ENCODE measurements at places on chromosomes 1 and 21.

- DNase-seq = no peak
Measured at GRCh38 chr1:221335161-221336101, 406.5 kb downstream of the DUSP10 start.

DNA sequence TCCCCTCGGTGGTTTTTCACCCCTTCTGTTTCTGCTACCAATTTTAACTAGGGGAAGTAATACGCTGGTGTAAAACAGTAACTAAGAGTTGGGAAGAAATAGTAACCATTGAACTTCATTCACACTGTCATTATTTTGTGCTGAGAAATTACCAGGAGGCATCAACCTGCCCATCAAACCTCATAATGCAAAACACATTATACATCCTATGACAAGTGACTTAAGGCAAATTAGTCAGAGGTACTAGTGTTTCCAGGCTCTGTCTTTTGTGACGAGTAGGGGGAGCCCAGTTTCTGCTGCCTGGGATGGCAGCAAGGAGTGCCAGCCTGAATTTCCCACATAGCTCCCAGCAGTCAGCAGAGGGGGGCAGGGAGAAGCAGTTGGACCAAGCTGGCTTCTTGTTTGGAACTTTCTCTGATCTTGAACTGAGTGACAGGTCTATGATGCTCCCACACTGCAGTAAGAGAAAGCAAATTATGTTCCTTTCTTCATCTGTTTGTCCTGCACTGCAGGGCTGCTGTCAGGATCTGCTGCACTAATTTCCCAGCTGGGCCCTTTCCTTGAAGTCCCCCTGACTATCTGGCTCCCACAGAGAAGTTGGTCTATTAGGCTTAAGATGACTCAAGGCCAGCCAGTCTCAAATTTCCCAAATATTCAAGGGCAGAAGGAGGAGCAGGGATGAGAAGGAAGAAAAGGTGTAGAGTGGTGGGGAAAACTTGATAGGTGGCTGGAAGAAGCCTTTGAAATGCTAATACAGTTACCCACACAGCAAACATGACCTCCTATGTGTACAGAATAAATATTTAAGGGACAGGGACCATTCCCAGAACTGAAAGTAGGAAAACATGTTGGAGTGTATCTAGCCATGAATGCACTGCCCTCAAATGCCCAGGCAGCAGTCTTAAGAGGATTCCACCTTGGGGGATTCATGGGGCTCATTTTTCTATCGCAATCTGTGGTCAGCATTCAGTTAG is 322.8 kb downstream of the SEC16B start:
- no peak for DNase-seq

GRCh38 chr1:11746092-11746491 is 10.2 kb downstream of the AGTRAP start:
- DNase-seq = no peak

GRCh38 chr21:36926989-36927718 is 39.3 kb downstream of the HLCS start:
- DNase-seq = no peak

DNA sequence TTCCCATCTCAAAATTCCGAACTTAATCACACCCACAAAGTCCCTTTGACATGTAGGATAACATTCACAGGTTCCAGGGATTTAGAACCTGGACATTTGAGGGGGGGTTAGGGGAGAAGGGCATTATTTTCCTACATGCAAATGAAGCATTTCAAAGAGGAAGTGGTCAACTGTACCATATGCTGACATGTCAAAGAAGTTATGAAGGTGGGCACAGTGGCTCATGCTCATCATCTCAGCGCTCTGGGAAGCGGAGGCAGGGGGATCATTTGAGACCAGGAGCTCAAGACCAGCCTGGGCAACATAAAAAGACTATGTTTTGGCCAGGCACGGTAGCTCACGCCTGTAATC is 35.7 kb downstream of the PTP4A2 start:
- no peak for DNase-seq

- no peak for DNase-seq
Measured at GRCh38 chr1:91742848-91743292, 143.1 kb downstream of the TGFBR3 start.

- no peak for DNase-seq
Measured at GRCh38 chr1:159071970-159072582, 4.5 kb downstream of the AIM2 start.

- no peak for DNase-seq
Measured at GRCh38 chr21:44517175-44517899, 22.7 kb downstream of the KRTAP10-1 start.

DNA sequence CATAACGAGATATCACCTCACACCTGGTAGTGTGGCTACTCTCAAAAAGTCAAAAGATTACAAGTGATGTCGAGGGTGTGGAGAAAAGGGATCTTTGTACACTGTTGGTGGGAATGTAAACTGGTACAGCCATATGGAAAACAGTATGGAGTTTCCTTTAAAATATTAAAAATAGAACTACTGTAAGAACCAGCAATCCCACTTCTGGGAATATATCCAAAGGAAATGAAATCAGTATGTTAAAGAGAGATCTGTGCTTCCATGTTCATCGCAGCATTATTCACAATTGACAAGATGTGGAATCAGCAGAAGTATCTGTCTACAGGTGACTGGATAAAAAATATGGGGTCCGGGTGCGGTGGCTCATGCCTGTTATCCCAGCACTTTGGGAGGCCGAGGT is 7.6 kb upstream of the PIK3C2B start:
- DNase-seq = no peak

DNA sequence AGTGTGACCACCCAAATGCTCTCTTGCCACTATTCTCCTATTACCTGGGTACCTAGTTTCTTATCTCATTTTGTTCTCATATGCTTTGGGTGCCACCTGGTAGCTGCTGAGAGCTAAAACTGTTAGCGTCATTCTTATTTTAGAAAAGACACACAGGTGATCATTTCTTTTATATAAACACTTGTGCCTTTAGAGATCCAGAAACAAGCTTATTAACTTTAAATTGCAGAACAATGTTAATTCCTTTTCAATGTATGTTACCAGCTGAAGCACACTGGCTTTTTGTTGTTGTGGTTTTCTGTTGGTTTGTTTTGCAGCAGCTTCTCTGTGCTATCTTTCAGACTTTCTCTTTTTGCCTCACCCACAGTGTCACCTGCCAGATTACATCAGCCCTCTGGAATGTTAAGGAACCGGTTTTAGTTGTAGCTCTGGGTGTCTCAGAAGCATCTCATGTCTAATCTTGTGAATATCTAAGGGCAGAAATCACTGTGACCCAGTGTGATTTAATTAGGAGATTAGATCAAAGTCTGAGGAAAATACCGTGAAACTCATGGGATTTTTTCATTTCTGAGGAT is 43.4 kb upstream of the SLC19A2 start:
- no peak for DNase-seq

DNA sequence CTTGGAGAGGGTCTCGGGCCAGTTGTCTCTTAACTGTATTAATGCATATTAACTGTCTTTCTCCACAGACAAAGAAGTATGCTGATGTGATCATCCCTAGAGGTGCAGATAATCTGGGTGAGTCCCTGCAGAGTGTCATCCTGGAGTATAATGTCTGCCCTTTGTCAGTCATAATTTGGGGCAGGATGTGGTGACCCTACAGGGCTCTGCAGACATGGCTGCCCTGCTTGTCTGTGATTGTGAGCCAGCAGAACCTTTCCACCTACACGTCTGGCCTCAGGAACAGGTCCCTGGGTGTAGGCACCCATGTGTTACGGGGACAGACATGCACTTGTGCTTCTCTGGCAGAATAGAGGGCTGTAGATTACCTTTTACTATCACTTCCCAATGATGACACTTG is 78.4 kb downstream of the UCK2 start:
- DNase-seq = no peak

- DNase-seq = no peak
Measured at GRCh38 chr1:113895098-113895497, 7.7 kb upstream of the BCL2L15 start.

GRCh38 chr1:147142886-147143285 is 29.4 kb downstream of the PRKAB2 start:
- DNase-seq = no peak

DNA sequence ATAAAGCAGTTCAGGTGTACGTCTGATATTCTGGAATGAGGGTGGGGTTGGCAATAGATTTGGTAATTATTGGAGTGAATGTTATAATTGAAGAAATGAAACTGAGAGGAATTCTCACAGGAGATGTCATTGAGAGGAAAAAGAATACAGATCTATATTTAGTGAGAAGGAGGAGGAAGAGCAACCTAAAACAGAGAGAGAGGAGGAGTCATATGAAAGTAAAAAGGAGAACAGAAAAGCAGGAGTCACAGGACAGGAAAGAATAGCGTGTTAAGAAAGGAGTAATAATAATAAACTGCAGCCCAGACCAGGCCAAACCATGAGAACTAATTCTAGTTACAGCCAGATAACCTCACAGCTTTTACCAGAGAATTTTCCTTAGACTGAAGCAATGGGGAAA is 62.7 kb upstream of the MROH9 start:
- DNase-seq = no peak

DNA sequence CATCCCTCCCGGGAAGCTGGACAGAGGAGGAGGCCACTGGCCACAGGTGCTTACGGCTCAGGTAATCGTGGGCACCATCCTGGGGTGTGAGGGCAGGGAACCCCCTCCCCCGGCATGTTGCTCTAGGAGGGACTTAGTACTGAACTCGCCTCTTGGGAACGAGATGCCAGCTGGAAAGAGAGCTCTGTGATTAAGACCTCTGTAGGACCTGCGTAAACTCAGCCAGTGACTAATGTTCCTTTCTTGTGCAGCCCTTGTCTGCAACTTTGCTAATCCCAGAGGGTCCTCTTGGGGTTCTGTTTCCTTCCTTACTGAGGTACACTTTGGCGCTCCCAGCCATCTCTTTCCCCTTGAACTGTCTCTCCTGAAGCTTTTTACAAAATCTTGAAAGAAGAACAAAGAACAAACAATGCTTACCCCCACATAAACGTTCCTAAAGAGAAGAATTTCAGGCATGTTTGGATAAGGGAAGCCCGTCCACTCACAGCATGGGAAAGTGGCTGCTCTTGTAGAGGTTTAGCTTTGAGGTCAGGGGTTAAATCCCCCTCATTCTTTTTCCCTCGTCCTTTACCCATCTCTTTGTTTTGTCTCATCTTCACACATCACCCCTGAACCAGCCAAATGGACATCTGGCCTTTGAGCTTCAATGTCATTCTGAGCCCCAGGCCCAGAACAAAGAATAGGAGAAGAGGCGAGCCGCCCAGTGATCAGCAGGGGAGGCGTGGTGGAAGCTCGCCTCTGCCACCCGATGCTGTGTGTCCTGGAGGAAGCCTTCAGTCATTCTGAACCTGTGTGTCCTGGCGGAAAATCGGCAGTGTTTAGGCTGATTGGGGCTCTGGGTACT is 37.4 kb downstream of the CITED4 start:
- DNase-seq = no peak

DNA sequence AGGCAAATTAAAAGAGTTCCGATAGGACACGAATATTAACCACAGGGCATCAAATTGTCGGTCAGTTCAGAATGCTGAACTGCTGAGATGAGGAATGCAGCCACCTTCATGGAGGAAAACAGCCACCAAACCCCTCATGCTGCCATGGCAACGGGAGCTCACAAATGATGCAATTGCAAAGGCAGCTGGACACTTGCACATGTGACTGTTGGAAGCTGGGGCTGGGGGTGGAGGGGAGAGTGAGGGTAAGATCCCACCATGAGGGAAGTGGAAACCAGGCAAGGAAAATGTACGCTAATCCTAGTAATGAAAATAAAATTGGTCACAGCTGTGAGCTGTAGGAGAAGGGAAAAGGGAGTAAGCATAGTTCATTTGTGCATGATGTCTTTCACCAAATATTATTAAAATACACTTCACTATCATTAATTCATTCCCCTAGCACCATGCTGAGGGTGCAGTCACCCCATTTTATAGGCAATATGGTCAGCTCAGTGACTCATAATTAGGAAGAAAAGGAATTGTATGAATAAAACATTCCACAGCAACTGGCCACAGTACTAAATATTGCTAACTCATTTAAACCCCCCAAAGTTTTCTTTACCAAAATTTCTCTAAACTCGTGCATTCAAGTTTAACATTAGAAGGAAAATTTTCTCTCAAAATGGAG is 15.3 kb downstream of the BECN2 start:
- DNase-seq = no peak

GRCh38 chr1:47756006-47756405 is 241.2 kb downstream of the TRABD2B start:
- no peak for DNase-seq

- no peak for DNase-seq
Measured at GRCh38 chr1:118947003-118947765, 41.0 kb downstream of the TBX15 start.

GRCh38 chr21:25039461-25040380 is 567.6 kb downstream of the MRPL39 start:
- DNase-seq = no peak

GRCh38 chr1:15796086-15796462 is 11.4 kb downstream of the UQCRHL start:
- DNase-seq = no peak

GRCh38 chr1:240575981-240576662 is 35.8 kb downstream of the GREM2 start:
- DNase-seq = no peak

DNA sequence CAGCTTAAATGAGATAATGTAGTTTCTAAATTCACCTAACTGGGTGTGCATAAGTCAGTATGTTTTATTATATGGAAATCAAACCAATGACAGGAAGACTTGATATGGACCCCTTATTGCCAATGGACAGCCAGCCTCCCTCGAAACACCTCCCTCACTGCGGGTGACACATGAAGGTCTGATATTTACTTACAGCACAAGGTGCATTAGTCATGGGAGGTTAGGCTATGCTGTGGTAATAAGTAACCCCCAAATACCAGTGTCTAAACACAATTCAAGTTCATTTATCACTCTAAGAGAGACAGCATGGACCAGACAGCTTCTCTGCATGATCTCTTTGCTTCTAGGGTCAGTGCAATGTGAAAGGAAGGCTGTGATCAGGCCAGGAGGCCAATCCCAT is 126.0 kb upstream of the KCNJ6 start:
- no peak for DNase-seq

GRCh38 chr1:201436393-201436792 is 14.9 kb upstream of the TNNI1 start:
- no peak for DNase-seq

- DNase-seq = no peak
Measured at GRCh38 chr1:206792939-206793607, 20.8 kb upstream of the IL10 start.

DNA sequence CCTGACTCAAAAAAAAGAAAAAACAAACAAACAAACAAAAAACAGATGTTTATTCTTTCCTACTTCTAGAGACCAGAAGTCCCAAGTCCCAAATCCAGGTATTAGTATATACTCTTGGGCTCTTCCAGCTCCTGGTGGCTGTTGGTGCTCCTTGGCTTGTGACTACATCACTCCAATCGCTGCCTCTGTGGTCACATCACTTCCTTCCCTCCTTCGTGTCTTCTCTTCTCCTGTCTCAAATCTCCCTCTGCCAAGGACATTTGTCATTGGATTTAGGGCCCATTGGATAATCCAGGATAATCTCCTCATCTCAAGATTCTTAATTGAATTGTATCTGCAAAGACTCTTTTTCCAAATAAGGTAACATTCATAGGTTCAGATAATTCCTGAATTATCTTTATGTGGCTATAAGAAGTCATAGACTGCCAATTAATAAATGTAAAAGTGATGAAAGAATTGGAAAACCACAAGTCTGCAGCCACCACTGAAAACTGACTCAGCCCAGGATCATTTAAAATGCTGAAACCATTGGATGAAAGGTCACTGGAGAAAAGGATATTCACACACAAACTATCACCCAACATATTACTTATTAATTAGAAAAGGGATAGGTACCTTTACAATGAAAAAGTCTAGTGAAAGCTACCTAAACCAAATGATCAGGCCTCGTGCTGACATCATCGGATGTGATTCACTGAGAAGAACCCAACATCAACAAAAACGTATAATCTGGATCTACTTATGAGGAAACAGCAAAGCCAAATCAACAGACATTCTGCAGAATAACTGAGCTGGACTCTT is 67.1 kb downstream of the ZNF281 start:
- no peak for DNase-seq

GRCh38 chr1:16954579-16954978 is 25.8 kb downstream of the MFAP2 start:
- DNase-seq = no peak

Data from activated CD4-positive, CD25-positive, alpha-beta regulatory T cell treated with anti-CD3 and anti-CD28 coated beads, Interleukin-2, amount 50 U/mL, for 16 hours (primary cell).